ENCODE measurements at places on chromosomes 13 and 19.

GRCh38 chr19:2186071-2186846 lies 22.5 kb downstream of the DOT1L start:
- no peak for DNase-seq

DNA sequence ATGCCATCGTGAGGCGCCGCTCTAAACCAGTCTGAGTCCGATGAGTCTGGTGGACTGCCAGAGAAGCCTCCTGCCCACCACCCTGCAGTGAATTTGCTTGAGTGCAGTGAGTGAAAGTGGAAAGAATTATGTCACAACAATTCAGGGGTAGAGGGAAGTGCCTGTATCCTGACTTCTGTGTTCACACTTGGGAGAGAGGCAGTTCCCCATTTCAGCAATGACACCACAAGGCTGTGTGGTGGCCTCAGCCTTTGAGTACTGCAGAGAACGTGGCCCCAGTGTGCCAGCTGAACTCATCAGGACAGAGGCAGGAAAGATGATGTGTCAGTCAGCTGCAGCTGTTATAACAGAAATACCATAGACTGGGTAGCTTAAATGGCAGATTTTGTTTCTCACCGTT lies 155.6 kb downstream of the COG6 start:
- DNase-seq: no peak

DNA sequence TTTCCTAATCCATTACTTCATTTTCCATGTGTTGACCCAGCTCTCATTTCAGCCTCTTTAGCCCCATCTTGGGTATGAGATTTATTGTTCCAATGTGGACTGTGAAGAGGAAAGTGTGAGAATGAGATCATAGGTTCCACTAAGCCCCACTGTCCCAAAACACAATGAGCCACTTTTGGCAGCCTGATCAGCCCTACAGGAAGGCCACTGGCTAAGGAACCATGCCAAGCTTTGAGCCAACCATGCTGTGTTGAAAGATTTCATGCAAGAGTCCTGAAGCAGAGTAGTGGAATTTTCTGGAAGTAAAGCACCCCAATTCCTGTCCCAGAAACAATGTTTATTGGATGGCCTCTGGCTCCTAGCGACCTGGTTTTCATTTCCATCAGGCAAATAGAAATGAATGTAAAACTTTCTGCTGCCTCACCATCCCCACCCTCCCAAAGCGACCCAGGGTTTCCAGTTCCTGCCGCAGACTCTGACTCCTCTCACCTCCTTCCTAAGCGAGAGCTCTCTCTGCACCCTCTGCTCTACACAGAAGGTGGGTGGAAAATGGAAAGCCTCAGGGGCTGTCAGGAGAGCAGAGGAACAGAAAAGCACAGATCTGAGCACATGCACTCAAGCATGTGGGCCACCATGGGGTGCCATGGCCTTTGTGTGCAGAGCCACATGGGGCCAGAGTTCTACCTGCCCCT lies 73.1 kb downstream of the KCTD12 start:
- DNase-seq: peak; percentile 27

GRCh38 chr19:16371540-16371986 lies 46.9 kb downstream of the KLF2 start:
- no peak for DNase-seq

DNA sequence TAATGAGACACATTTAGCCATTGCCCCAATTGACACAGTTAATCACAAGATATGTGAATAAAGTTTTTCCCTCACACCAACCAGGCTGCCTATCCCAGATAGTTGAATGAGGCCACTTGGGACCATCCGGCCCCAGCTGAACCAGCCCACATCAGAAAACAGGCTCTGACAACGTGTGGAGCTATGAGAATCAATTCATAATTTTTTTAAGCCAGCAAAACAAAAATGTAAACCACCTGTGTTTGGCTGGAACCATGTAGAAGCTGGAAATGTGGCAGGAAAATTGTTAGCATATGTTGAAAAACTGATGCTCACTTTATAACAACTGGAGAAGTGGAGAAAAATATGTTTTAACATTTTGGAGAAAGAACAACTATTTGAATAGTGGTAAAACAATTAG lies 1161.3 kb downstream of the SLITRK1 start:
- no peak for DNase-seq

DNA sequence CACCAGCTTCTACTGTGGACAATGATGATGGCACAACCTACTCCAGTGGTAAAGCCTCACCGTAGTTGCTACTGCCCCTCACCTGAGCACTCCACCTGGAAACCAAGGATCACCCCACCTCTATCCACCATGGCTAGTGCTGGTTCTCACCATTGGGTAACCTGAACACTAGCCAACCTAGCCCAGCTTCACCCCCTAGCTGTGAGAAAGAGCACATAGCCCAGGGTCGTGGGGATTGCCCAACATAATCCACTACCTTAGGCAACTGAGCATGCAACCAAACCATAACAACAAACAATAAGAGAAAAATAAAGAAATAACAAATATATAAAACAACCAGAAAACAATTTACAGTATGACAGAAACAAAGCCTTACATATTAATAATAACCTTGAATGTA lies 560.1 kb downstream of the DIAPH3 start:
- DNase-seq: no peak

- DNase-seq: no peak
Observed at GRCh38 chr19:34241513-34242337, 12.6 kb upstream of the GARRE1 start.

DNA sequence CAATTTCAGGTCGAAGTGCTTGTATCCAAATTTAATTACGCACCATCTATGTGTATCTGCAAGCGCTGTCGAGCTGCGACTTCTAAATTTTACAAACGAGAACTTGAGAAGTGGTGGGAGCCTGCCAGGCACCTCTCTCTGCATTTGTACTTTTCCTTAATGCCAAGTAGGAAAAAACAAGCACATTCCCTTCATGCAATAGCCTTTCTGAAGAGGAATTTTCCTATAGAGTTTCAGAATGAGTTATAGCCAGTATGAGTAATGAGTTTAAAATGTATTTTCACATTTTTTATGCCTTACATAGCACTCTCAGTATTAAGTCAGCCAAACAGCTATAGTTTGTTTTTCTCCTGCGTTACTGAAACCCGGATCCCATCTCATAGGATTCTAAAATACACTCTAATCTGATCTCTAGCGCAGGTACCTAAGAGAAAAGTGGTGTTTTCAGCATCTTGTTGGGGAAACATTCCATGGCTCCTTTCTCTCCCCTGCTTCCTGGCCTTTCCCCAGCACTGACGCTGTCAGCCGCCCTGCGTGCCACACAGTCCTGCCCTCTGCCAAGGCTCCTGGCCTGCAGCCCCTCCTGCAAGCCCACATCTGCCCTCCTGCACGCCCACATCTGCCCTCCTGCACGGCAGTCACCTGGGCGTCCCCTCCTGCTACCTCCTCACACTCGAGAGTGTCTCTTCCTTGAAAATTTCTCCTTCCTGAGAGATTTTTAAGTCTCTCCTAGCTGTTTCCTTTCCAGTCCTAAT lies 526.9 kb downstream of the MYO16 start:
- DNase-seq: no peak

DNA sequence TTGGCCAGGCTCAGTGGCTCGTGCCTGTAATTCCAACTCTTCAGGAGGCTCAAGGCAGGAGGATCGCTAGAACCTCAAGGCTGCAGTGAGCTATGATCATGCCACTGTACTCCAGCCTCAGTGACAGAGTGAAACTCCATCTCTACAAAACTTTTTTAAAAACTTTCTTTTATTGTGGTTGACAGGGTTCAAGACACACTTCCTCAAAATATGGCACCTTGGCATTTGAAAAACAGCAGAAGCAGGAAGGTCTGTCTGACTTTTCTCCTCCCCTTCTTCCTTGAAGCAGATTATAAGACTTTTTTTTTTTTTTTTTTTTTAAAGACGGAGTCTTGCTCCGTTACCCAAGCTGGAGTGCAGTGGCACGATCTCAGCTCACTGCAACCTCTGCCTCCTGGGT lies 100.3 kb downstream of the TM9SF2 start:
- DNase-seq: no peak

DNA sequence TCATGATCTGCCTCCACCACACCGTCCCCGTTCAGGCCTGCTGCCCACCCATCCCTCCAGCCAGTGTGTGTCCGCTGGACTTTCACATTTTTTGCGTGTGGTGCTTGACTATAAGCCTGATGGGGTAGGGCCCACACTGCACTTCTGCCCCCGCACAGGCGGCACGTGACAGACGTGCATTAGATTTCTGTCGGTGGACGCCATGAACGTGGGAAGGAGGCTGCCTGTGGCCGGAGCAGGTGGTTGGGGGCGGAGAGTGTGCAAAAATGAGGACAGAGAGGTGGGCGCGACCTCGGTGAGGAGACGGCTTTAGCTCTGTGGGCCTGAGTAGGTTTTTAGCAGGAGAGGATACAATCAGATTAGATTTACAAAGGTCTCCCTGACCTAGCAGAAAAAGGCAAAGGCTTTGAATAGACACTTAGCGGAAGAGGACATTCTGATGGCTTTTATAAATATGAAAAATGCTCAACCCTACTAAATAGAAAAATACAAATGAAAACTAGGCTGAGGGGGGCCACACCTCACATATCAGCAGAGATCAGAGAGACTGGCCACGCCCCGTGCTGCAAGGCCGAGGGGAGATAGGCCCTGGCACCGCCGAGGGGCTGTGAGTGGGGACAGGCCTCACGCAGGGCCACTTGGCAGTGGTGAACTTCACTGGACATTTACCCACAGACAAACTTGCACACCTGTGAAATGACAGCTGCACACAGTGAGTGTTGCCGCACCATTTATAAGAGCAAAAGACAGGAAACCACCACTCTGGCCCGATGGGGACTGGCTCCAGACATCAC lies 25.4 kb downstream of the PAK4 start:
- no peak for DNase-seq

GRCh38 chr19:38290631-38291147 lies 13.4 kb upstream of the C19orf33 start:
- DNase-seq: no peak

- DNase-seq: no peak
Observed at GRCh38 chr19:8478598-8478997, 23.8 kb downstream of the PRAM1 start.

DNA sequence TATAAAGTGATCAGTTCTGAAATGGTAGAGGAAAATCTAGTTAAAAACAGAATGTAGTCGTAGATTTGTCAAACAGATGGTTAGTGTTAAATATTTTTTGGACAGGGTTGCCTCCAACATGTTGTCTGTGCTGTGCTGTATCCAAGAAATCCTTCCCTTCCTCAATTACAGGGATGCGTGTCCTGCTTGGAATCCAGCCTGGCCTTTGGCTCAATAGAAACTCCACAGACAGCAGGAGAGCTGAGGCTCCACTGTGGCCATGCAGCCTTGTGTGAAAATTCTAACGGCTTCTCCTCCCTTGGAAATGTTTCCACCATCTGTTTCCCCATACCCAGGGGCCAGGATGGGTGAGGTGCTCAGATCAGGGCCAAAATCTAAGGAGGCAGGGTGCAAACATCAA lies 67.7 kb upstream of the USP29 start:
- DNase-seq: peak; percentile 29

GRCh38 chr13:98216135-98216565 lies 39.1 kb upstream of the RNF113B start:
- DNase-seq: no peak

DNA sequence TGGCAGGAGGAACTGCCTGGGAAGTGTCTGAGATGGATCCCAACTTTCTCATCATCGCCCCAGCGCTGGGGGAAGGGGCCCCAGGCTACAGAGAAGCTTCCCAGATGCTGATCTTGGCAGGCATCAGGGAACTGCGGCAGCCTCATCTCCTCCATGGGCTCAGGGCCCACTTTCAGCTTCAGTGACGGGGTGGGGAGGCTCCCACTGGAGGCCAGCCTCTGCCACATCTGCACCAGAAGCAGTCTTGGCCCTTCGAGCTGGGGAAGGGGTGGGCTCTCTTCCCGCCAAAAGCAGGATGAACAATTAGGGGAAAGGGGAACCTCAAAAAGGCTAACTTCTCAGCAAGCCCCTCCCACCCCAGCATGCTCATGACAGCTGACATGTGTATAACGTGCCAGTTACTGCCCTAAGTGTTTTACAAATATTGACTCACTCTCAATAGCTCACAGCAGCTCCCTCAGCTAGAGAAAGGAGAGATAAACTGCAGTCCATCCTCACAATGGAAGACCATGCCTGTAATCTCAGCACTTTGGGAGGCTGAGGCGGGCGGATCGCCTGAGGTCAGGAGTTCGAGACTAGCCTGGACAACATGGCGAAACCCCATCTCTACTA lies 7.1 kb upstream of the S1PR2 start:
- no peak for DNase-seq

DNA sequence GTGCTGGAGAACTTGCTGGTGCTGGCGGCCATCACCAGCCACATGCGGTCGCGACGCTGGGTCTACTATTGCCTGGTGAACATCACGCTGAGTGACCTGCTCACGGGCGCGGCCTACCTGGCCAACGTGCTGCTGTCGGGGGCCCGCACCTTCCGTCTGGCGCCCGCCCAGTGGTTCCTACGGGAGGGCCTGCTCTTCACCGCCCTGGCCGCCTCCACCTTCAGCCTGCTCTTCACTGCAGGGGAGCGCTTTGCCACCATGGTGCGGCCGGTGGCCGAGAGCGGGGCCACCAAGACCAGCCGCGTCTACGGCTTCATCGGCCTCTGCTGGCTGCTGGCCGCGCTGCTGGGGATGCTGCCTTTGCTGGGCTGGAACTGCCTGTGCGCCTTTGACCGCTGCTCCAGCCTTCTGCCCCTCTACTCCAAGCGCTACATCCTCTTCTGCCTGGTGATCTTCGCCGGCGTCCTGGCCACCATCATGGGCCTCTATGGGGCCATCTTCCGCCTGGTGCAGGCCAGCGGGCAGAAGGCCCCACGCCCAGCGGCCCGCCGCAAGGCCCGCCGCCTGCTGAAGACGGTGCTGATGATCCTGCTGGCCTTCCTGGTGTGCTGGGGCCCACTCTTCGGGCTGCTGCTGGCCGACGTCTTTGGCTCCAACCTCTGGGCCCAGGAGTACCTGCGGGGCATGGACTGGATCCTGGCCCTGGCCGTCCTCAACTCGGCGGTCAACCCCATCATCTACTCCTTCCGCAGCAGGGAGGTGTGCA lies 587 bp downstream of the S1PR4 start:
- DNase-seq: no peak

GRCh38 chr19:50877338-50877737 lies 4.1 kb downstream of the KLK2 start:
- no peak for DNase-seq

DNA sequence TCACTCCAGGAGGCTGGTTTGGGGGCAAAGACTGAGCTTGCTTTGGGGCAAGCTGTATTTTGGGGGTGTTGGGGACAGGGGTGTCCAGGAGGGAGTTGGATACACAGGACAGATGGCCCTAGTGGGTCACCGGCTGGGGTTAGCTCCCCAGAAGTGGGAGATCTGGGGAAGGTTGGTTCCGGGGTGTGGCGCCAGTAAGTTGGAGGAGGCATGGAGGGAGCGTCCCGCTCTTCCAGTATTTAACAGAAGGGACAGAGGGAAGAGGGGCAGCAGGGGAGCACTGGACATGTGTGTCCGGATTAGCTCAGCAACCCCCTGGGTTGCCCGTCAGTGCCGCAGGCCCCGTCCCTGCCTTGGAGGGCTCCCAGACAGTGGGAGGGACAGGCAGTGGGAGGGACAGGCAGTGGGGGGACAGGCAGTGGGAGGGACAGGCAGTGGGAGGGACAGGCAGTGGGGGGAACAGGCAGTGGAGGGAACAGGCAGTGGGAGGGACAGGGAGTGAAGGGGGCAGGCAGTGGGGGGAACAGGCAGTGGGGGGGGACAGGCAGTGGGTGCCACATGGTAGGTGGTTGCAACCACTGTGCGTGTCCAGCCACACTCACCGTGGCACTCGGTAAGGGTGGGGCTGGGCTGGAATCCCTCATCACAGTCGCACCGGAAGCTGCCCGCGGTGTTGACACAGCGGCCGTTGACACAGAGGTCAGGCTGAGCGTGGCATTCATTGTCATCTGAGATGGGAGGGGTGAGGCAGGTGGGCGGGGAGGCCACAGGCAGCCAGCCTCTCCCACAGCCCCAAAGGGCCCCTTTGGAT lies 33.2 kb downstream of the CCL25 start:
- DNase-seq: no peak

GRCh38 chr19:3073159-3073563 lies 10.9 kb upstream of the TLE5 start:
- no peak for DNase-seq

Data from cerebellar nuclear complex (tissue), 1 donor.